SK-MEL-5 (cell line): ENCODE measurements at places on chromosomes 7 and 10.

DNA sequence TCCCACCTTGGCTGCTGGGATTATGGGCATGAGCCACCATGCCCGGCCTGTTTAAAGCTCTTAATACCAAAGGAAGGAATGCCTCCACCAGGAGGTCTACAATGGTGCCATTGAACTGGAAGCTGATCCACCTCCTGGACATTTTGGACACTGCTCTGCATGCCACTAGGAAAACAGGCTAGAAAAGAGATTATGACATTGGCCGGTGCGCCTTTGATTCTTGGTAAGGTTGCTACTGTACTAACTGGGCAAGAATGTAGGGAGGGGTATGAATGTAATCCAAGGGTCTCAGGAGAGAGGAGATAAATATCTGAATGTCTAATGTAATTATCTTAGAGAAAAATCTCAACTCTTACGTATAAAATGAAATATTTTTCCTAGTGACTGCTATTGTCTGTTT, 21.7 kb upstream of the TSGA13 start:
- no peak for DNase-seq

GRCh38 chr10:36428507-36428906, 696.9 kb upstream of the ANKRD30A start:
- no peak for DNase-seq

DNA sequence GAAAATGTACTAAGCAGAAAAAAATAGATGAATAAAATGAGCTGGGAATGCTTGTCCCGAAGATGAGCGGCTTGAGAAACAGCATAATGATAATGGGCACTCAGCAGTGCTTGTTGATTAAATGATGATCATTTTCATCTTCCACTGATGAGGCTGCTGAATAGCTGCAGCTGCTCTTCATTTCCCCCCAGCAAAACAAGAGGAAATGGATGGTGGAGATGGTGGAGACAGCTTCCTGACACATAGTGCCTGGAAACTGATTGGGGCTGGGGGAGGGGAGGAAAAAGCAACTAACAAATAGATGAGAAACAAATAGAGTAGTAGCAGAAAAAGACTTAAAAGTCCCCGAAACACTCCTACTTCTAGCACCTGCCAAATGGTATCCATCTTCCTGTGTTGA, 41.4 kb downstream of the MRC1 start:
- no peak for DNase-seq

DNA sequence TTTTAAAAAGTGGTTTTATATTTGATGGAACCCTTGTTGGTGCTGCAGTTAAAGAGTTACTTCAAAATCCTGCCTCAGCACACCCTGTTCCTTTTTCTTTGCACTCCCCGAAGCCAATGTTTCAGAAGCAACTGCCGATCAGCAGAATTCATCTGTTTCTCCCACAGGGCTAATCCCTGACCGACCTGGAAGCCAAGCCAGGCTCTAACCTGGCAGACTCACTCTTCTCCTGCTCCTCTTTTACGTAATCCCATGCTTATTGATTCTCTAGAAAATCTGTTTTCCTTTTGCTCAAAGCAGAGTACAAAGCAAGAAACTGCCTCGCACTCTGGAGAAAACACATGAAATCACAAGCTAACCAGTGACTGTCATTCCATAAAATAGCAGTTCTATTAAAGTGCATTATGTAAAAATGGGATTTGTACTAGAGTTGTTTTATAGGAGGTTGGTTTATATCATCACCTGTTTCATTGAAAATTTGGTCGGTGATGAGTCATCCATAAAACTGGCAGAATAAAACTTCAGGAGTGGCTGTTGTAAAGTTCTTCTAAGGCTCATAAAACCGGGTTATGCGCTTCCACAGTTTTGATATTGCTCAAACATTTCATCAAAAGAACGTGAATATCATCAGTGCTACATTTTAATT, 99.9 kb downstream of the CNTNAP2 start:
- DNase-seq, result no peak

DNA sequence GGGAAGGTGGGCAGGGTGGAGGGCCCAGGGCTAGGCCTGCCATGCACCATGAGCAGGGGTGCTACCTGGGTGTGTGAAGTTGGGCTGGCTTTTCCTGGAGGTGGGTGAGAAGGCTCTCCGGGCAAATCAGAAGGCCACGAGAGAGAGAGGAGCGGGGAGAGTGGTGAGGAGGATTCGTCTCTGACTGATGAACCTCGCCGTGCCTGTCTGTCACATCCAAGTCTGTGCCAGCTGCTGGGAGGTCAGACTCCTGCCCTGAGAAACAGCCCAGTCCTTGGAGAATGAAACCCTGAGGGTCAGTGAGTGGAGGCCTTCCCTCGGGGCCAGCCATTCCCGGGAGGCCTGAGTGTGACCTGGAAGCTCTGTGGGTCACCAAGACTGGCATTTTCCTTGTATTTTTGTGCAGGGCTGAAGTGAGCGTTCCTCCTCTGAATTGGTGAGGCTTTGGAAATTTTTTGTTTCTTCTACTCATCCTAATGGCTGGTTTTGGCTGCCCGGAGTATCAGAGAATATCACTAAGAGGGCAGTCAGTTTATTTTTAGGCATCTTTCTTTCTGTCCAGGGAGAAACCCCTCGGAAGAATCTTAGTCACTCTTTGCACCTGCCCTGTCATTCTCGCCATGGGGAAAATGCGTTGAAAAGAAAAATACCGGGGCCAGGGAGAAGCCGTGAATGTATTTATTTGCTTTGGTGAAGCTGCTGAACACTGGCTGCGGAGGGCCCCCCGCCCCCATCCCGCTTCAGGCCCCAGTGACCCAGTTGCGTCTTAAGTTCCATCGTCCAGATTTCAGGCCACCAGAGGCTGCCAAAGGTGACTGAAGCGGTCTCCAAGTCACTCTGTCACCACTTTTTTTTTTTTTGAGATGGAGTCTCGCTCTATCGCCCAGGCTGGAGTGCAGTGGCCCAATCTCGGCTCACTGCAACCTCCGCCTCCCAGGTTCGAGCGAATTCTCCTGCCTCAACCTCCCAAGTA, 6.5 kb upstream of the AP5Z1 start:
- DNase-seq, result no peak

GRCh38 chr7:108246227-108246837, 116.2 kb upstream of the LAMB4 start:
- peak; percentile 38 for DNase-seq

DNA sequence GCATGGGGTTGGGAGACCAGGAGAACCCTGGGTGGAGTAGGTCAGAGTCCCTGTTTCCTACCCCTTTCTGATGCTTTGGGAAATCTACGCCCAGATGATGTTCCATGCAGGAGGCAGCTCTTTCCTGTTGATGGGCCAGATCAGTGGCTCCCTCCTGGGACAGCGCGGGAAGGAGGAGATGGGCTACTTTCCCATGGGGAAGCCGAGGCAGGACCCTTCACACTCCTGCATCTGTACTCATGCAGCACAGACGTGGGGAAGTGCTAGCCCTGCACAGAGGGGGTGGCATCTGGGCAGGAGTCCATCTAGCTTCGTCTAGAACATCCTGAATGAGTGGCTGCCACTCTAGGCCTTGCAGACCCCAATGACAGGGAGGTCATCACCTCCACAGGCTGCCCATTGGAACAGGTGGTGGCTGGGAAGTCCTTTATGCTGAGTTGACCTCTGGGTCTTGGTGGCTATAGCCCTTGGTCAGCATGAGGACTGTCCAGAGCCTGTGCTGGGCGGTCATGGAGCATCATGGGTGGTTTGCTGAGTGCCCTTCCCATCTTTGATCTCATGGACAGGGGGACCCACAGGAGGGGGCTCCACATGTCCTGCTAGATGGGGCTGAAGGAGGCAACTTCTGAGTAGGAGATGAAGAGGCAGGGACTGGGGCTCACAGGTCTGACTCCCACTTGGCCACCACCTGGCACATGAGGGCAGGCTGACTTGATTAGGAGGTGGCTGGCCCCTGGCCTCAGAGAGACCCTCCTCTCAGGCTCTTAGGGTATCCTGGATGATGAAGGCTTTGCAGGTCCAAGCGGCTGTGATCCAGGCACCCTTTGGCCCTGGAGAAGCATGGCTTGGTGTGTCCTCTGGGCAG, 24.6 kb downstream of the RAMP3 start:
- DNase-seq, result no peak

- no peak for DNase-seq
Measured at GRCh38 chr7:21828841-21829240, 116.9 kb downstream of the CDCA7L start.

GRCh38 chr7:71566376-71566775, 434.4 kb downstream of the GALNT17 start:
- no peak for DNase-seq

DNA sequence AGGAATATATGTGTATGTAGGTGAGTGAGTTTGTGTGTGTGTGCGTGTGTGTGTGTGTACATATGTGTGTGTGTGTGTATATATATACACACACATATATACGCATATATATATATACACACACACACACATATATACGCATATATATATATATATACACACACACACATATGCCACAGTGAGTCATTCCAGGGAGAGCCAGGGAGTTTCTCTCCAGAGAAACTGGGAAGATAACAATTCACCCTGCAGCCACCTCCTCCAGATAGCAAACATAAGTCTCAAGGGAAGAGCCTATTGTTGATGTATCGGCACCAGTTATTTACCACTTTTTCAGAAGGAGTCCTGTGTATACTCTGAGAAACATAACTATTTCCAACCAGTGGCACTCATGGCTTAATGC, 102.3 kb upstream of the STK17A start:
- DNase-seq, result no peak

DNA sequence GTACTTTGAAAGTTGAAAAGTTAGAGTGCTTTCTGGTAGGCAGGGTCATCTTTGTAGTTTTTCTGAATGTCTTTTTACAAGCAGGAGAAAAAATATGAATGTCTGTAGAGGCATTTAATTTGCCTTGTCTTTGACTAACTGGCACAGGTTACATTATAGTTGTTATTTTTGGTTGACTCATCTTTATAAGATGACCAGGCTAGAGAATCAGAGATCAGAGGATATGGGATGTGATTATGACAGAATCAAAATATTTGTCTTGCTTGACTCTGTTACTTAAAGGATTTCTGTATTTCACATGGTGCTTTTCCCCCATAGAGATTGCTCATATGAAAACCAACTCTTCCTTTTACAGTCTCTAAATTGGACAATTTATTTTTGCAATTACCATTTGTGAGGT, 2.4 kb downstream of the ZMYND11 start:
- no peak for DNase-seq

DNA sequence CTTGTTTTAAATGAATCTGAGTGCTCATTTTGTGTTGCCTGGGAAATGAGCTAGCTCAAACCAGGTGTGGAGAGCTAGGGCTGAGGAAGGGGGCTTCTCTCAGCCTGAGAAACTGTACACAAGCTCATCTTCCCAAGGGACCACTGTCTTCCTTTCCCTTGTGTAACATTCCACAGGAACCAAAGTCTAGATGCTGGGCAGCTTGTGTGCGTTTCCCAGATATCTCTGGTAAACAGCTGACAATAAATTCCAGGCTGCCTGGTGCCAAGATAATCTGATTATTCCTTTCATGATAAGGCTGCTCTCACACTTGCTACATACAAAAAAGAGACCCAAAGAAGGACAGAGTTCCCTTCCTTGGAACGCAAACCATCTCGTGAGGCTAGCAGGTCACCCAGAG, 33.1 kb upstream of the MKLN1 start:
- no peak for DNase-seq

DNA sequence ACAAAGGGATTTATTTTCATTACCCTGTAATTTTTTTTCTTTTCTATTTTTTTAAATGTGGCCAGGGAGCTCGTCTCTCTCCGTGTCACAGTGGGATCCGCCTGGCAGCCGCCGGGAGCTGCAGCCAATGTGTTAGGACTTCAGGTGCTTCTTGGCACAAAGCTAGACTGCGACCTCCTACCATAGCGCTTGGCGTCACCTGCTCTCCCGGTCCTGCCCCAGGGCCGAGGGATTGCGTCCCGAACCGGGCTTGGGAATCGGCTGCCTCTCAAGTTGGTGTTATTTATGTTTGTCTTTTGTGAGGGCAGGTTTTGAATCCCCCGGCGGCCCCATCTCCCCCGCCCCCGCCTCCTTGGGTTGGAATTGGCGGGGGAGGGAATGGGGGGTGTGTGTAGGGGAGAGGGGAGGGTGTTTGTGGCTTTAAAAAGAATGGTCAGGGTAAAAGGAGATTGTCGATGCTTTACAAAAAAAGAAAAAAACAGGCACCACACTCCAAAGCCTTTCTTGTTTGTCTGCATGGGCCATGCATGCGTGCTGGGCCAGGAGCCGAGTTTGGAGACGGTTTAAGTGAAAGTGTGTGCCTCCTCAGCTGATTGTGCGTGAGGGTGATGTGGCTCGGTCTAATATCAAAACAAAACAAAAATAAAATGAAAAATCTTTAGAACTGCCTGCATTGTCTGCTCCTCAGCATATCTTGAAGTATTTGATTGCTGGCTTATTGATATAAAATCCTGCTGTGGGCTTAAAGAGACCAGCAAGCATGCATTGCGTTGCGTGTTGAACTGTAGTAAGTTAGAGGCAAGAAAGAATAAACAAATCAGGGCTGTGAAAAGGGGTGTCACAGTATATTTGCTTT, 1.2 kb downstream of the PPP1R9A start:
- DNase-seq, result peak; percentile 25
